ENCODE measurements at places on chromosomes 12 and 14.

GRCh38 chr14:69693801-69694729 lies 72.9 kb upstream of the SRSF5 start:
- no peak overlapping the region for H3K27ac ChIP-seq
- no peaks in the 10 kb centered on the region for H3K4me1 ChIP-seq
- no peak overlapping the region for H3K4me3 ChIP-seq
- no peaks in the 10 kb centered on the region for H3K27me3 ChIP-seq

- no peaks in the 10 kb centered on the region for H3K4me1 ChIP-seq
- H3K36me3 ChIP-seq: no peaks in the 10 kb centered on the region
- DNase-seq: no peak
Observed at GRCh38 chr12:117522559-117522958, 161.1 kb upstream of the NOS1 start.

GRCh38 chr12:132429602-132429945 lies 60.4 kb upstream of the FBRSL1 start:
- H3K27me3 ChIP-seq: no peaks in the 10 kb centered on the region
- DNase-seq: no peak
- H3K36me3 ChIP-seq: no peaks in the 10 kb centered on the region
- H3K4me1 ChIP-seq: peaks cover 10% of the 10 kb centered on the region

- H3K36me3 ChIP-seq: no peaks in the 10 kb centered on the region
- H3K4me3 ChIP-seq: no peak overlapping the region
- peaks cover 5% of the 10 kb centered on the region for H3K4me1 ChIP-seq
- peak overlapping the region; percentile 23 for H3K27ac ChIP-seq
- DNase-seq: no peak
Observed at GRCh38 chr12:71158361-71158882, 623 bp upstream of the TSPAN8 start.

- DNase-seq: no peak
- H3K4me3 ChIP-seq: no peak overlapping the region
- no peaks in the 10 kb centered on the region for H3K36me3 ChIP-seq
- no peaks in the 10 kb centered on the region for H3K4me1 ChIP-seq
- peaks cover 14% of the 10 kb centered on the region for H3K27me3 ChIP-seq
Observed at GRCh38 chr12:2495417-2496112, 299.2 kb upstream of the FKBP4 start.

- peaks cover 3% of the 10 kb centered on the region for H3K4me1 ChIP-seq
- H3K27ac ChIP-seq: no peak overlapping the region
- DNase-seq: peak; percentile 41
- H3K36me3 ChIP-seq: peaks cover 3% of the 10 kb centered on the region
- H3K4me3 ChIP-seq: no peak overlapping the region
Observed at GRCh38 chr12:132700212-132700822, 10.3 kb upstream of the PGAM5 start.

- peaks cover 4% of the 10 kb centered on the region for H3K27me3 ChIP-seq
- peaks cover 4% of the 10 kb centered on the region for H3K4me1 ChIP-seq
- H3K27ac ChIP-seq: no peak overlapping the region
- H3K4me3 ChIP-seq: no peak overlapping the region
Observed at GRCh38 chr14:94177806-94178205, 3.7 kb downstream of the PPP4R4 start.

DNA sequence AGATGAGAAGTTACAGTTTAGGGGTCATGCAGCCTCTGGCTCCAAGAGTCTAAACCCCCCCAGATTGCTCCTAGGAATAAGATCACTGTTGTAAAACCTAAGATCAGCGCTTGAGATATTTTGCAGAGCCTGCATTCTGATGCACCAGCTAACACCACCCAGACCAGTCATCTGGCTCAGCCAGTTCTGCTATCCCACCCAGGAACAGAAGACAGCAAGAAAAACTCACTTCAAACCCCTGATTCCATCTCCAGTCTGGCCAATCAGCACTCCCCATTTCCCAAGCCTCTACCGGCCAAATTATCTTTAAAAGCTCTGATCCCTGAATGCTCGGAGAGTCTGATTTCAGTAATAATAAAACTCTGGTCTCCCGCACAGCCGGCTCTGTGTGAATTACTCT lies 158.6 kb downstream of the ZNF664 start:
- no peak overlapping the region for H3K4me3 ChIP-seq
- peaks cover 14% of the 10 kb centered on the region for H3K4me1 ChIP-seq
- no peaks in the 10 kb centered on the region for H3K27me3 ChIP-seq

DNA sequence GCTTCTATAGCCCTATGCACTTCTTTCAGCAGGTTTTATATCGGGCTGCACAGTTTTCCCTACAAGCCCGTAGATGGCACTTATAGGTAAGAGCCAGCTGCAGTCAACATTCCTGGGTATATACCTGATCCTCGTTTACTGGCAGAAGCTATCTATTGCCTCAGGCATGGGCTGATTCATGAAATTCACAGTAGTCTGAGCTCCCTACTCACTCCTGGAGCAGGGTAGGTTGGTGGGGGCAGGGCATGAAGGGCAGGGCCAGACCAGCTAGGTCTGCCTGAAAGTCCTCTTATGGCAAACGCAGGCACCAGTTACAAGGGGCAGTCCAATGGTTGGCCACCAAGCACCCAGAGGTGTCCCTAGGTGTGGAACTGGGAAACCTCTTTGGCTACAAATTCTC lies 345.8 kb downstream of the RPS29 start:
- H3K27ac ChIP-seq: no peak overlapping the region
- H3K36me3 ChIP-seq: no peaks in the 10 kb centered on the region
- H3K4me1 ChIP-seq: no peaks in the 10 kb centered on the region
- no peak overlapping the region for H3K4me3 ChIP-seq
- no peak for DNase-seq
- H3K27me3 ChIP-seq: no peaks in the 10 kb centered on the region

DNA sequence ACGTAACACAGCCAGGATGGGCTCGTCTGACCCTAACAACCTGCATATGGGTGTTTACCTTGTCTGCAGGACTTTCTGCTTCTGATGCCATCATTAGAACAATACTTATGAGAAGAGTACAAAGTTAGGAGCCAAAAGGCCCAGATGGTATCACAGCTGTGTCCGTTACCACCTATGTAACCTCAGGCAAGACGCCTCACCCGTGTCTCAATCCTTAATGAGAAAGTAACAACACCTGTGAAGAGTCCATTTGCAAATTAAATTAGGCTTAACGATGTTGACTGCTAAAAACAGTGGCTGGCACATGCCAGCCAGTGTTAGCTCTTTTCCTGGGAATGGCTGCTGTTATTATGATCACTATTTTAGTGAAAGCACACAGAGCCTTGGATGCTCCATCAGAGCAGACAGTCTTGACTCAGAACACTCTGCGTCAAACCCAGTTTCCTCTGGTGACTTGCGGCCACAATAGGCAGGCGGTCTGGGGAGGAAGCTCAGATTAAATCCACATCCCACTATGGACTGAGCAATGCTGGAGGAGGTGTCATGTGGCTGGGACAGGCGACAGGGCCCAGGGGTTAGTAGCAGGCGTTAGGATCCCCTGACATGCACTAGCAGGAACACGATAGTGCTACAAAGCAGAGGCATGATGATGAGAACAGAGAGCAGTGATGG lies 125.3 kb downstream of the SLC15A4 start:
- DNase-seq: no peak
- H3K27me3 ChIP-seq: no peaks in the 10 kb centered on the region
- H3K36me3 ChIP-seq: no peaks in the 10 kb centered on the region
- H3K27ac ChIP-seq: no peak overlapping the region
- H3K4me3 ChIP-seq: no peak overlapping the region

GRCh38 chr14:100129161-100129589 lies 30.3 kb downstream of the DEGS2 start:
- no peak overlapping the region for H3K4me3 ChIP-seq
- H3K27me3 ChIP-seq: no peaks in the 10 kb centered on the region
- no peaks in the 10 kb centered on the region for H3K4me1 ChIP-seq

GRCh38 chr12:8780389-8780788 lies 42.0 kb upstream of the A2ML1 start:
- H3K27me3 ChIP-seq: no peaks in the 10 kb centered on the region
- no peak overlapping the region for H3K4me3 ChIP-seq
- H3K36me3 ChIP-seq: no peaks in the 10 kb centered on the region

DNA sequence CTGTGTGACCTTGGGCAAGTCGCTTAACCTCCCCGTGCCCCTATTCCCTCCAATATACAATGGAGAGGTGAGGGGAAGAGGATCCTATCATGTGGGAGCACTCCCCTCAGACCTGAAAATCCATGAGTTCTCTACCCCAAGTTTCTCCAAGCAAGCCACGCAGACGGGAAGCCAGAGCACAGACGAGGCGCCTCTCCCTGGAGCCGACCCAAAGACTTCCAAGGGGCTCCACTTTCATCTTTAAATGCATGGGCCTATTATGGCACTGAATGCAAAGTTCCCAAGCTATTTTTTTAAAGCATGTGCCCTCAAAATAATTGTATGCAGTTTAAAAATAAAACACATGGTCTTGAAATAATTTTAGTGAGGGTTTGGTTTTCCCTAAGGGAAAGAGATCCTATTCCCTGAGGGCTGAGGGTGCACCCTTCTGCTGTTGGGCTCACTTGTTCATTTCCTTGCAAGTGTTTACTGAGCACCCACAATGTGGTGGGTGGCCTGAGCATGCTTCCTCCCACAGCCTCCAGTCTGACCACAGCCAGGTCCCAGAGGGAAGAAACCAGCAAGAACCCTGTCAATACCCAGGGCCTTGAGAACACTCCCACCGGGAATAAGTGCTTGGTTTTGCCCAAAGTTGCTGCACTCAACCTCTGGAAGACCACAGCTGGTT lies 14.6 kb downstream of the CMKLR1 start:
- no peak for DNase-seq
- no peak overlapping the region for H3K27ac ChIP-seq
- no peaks in the 10 kb centered on the region for H3K27me3 ChIP-seq
- H3K4me1 ChIP-seq: no peaks in the 10 kb centered on the region
- no peaks in the 10 kb centered on the region for H3K36me3 ChIP-seq

DNA sequence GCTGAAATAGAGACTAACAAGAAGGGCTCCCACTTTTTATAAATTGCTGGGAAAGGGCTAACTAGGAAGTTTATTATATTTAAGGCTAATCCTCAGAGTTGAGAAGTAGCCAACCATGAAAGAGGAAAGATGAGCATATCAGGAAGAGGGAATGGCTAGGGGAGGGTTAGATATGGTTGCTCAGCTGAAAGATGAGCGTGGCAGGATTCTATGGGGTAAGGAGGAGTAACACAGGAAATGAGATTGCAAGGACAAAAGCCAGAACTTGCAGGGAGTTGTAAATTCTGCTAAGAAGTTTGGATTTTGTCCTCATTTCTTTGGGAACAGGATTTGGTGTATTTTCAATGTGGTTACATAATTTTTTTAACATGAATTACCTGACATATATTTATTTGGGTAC lies 127.4 kb upstream of the ATP2B1 start:
- no peaks in the 10 kb centered on the region for H3K27me3 ChIP-seq
- DNase-seq: no peak
- no peaks in the 10 kb centered on the region for H3K4me1 ChIP-seq
- H3K27ac ChIP-seq: no peak overlapping the region
- no peaks in the 10 kb centered on the region for H3K36me3 ChIP-seq
- no peak overlapping the region for H3K4me3 ChIP-seq

DNA sequence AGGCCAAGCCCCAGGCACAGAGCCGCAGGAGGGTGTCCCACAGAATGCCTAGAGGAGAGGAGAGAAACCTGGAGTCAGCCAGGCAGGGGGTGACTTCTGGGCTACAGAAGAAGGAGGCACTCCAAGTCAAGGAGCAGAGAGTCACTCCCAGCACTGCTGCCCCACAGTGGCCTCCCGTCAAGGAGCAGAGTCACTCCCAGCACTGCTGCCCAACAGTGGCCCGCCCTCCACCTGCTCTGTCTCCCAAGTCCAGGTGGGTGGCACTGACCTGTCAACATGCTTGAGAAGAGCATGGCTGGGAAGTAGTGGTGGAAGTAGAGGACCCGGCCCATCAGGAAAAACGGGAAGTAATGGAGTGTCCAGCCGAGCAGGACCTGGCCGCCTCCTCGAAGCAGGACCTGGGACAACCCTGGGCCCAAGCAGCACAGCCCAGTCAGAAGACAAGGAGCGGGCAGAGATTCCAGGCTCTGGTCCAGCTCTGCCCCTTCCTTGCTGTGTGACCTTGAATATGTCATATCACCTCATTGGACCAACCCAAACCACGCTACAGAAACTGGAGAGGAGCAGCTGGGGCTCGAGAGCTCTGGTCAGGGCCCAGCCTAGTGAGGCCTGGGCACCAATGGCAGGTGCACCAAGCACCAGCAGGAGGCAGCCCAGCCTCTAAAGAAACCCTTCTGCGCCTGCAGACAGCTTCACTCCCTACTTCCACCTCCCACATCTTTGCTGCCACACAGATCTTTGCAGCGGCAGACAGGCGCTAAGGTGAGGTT lies 7.6 kb upstream of the NGB start:
- H3K36me3 ChIP-seq: peaks cover 4% of the 10 kb centered on the region
- H3K27me3 ChIP-seq: no peaks in the 10 kb centered on the region
- H3K27ac ChIP-seq: no peak overlapping the region
- H3K4me1 ChIP-seq: no peaks in the 10 kb centered on the region
- DNase-seq: no peak

DNA sequence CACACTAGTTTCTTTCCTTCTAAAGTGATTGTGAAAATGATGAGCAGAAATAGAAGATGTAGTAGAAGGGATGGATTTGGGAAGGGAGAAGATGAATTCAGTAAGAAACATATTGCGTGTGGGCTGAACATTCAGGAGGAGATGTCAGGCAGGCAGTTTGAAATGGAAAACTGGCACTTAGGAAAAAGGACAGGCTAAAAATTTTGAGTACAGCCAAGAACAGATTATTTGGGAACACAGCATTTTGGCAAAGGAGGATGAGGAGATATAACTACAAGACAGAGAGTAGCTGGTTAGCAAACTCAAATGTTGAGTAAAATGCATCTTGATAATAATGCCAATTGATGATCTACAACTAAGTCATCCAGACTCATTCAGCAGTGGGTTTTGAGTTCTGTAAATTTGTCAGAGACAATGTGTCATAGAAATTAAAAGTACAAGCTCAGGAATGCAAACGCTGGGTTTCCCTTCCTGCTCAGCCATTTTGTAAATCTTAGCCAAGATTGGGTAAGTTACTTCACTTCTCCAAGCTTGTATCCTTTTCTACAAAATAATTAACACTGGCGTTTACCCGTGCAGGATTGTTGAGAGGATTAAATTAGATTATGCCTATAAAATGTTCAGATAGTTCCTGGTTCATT lies 255.0 kb downstream of the NAV3 start:
- H3K4me3 ChIP-seq: no peak overlapping the region
- no peaks in the 10 kb centered on the region for H3K27me3 ChIP-seq
- no peaks in the 10 kb centered on the region for H3K4me1 ChIP-seq
- no peak overlapping the region for H3K27ac ChIP-seq
- DNase-seq: no peak

DNA sequence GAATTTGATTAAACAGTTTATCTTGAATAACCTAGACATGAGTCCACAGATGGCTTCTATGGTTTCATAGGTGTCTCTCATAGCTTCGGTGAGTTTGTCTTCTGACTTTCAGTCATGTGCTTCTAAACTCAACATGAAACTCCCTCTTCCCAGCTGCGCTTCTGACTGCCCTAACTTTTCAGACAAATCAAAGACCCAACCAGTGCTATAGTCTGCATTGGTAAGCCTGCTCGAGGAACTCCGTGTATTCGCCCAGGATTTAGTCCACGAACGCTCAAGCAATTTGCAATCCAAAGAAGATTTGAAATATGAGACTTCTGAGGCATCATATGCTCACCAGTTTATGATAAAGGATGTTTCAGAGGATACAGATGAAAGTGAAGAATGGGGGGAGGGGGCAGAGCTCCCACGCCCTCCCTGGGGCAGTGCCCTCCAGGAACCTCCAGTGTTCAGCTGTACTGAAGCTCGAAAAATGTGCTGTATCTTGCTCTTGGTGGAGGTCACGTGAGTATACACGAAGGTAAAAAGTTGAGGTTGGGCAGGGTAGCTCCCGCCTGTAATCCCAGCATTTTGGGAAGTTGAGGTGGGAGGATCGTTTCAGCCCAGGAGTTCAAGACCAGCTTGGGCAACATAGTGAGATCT lies 5.2 kb upstream of the RILPL2 start:
- no peaks in the 10 kb centered on the region for H3K36me3 ChIP-seq
- H3K4me3 ChIP-seq: no peak overlapping the region
- peaks cover 17% of the 10 kb centered on the region for H3K4me1 ChIP-seq
- no peak overlapping the region for H3K27ac ChIP-seq
